HEK293T (cell line): ENCODE measurements at places on chromosomes 1 and 21.

DNA sequence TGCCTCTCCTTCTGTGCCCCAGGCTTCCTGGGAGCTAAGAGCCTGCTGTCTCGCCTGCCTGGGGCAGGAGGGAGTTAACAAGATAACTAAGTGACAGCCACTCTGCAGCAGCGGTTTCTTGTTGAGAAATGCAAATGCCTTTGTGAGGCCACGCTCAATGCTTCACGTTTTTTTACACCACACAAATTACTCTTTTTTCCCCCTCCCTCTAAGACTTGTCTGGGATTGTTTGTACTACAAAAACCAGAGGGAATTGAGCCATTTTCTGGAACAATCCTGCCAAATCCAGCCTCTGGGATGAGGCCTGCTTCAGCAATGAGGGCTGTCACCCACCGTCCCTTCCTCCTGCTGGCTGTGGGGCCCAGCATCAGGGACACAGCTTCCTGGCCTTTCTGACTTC lies 119.6 kb downstream of the ACTL8 start:
- no peak for DNase-seq

DNA sequence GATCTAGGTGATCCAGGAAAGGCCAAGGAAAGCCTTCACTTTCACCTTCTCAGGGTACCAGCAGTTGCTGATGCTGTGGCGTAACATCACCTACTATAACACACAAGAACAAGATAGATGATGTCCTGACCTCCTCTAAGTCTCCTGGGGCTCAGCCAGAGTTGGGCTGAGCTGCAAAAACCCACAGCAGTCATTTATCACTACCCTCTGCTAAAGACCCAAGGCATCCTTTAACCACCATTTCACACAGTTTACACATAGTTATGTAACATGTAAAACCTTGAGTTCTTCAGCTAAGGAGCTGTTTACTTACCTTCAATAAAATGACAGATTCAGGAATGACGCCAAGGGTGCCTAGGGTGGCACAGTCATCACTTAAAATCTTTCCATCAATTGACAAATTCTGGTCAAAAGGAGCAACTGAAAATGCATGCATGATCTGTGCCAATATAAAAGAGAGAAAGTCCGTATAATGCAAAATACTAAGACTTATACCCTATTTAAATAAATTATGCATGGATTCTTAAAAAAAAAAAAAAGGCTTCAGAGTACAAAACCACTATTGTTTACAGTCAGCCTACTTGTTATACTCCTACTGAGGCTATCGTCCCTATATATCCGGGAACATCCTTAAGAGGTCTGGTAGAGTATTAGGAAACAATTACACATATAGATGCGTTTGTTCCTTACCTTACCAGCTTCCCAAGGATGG lies 20.7 kb upstream of the RAP1GAP start:
- DNase-seq = no peak

DNA sequence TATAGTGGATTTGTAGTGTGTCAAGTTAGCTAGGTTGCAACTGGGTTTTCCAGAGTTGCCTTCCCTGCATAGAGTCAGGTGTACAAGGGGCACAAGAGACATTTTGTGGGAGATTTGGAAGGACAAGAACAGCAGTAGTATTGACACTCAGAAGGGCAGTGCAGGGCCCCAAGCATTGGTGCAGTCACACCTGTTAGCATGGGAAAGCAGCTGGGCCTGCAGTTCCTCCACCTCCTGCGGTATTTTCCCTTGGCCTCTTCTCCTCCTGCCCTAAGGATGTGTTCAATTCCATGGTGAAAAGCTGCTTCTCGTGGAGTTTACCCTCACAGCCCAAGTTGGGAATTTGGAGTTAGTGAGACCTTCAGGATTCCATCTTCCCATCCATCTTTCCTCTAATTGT lies 47.1 kb upstream of the TRABD2B start:
- no peak for DNase-seq

GRCh38 chr1:68544651-68545050 lies 47.8 kb upstream of the DEPDC1 start:
- no peak for DNase-seq

- no peak for DNase-seq
Observed at GRCh38 chr1:23756676-23757075, 13.4 kb downstream of the ELOA start.
